ENCODE measurements at places on chromosomes 1 and 21. TPM values are rescaled to one million over a fixed set of nuclear protein-coding genes. Genes with fewer than 3 reads are reported as not detected.
A peak's percentile ranks its signal among the peaks of the same experiment; 100 is the strongest.

DNA sequence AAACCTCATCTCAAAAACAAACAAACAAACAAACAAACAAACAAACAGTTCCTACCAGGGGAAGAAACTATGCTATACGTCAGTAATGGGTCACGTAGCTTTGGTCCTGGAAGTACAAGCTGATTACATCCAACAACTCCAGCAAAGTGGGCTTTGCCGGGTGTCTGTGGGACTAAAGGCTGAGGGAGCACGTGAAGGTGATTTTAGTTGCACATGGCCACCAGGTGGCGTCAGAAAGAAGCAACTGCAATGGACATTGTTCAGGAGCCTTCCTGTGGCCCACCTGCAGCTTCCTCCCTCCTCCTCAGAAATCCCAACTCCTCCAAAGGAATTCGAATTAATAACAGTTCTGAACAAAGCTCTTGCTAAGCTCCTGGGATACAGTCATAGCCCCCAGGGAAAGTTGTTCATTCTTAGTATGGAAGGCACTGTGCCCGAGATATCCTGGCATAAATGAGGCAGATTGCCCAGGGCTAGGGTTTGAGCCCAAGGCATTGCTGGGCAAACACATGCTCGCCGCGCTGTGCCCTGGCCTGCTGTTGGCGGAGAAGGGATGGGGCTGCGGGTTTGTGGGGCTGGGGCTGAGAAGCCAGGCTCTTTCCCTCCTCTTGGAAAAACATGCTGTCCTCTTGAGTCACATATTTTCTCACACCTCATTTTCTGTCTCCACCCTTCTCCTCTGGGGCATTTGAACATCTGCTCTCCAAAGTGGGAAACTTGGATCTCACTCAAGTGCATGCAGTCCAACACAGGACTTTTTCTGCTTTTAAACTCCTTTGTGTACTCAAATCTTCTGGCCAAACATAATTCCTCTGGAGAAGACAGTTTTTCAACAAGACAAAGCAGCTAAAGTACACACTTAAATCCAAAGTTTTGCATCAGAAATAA is 28.6 kb downstream of the AKNAD1 start:
- no peak overlapping the region for H3K27ac ChIP-seq
- no peak overlapping the region for H3K4me3 ChIP-seq
- DNase-seq, result no peak
- no peaks in the 10 kb centered on the region for H3K27me3 ChIP-seq
- H3K36me3 ChIP-seq, result no peaks in the 10 kb centered on the region

DNA sequence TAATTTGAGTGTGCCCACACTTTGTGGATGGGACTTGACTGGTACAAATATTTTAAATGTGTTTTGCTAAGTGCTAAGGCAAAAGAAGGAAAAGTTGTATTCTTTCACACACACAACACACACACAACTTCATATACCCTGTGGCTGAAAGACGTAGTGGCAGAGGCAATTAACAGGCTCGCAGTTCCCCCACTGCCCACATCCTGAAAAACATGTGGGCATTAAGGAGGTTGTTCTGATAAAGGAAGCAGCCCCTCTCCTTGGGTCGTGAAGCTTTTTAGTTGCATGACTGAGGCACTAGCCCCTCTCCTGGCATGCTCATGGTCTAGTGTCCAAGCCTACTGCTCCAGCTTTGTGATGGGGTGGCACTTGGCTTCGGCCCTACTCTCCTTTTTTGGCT is 14.3 kb upstream of the ADAM30 start:
- DNase-seq, result no peak
- H3K36me3 ChIP-seq, result peaks cover 16% of the 10 kb centered on the region
- H3K4me3 ChIP-seq, result no peak overlapping the region
- no peaks in the 10 kb centered on the region for H3K27me3 ChIP-seq
- no peak overlapping the region for H3K27ac ChIP-seq
- no peaks in the 10 kb centered on the region for H3K4me1 ChIP-seq

GRCh38 chr21:32523988-32524719 is 61.2 kb downstream of the TCP10L start:
- H3K27ac ChIP-seq, result no peak overlapping the region
- H3K4me1 ChIP-seq, result peaks cover 6% of the 10 kb centered on the region
- no peak for DNase-seq
- H3K27me3 ChIP-seq, result no peaks in the 10 kb centered on the region
- H3K4me3 ChIP-seq, result no peak overlapping the region
- no peaks in the 10 kb centered on the region for H3K36me3 ChIP-seq

DNA sequence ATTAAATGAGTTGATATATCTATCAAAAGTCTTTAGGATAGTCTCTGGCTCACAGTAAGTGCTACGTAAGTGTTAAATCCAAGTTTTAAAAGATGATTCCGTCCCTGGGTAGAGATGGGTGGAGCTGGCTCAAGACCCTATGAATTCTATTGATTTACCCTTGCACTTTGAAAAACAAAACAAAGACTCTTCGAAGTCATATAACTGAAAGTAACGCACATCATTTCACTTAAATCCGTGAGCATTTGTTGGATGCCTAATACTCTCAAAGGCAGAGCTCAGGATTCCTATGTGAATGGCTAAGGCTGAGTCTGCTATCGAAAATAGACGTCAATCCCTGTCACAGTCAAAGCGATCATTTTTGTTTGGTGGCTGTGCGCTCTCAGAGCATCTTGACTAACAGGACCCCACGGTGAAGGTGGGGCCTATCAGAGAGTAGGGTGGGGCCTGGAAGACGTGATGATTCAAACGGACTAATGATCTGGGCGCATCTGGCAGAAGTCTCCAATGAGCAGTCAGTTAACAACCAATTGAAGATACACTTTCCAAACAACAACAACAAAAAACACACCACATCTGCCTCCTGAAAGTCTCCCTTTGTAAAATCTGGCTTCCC is 1.2 kb upstream of the NUCKS1 start:
- H3K27ac ChIP-seq, result peak overlapping the region; percentile 24
- H3K27me3 ChIP-seq, result peaks cover 5% of the 10 kb centered on the region
- H3K36me3 ChIP-seq, result peaks cover 11% of the 10 kb centered on the region
- H3K4me3 ChIP-seq, result peak overlapping the region; percentile 97
- H3K4me1 ChIP-seq, result peaks cover 17% of the 10 kb centered on the region

- peaks cover 29% of the 10 kb centered on the region for H3K4me1 ChIP-seq
- H3K4me3 ChIP-seq, result peak overlapping the region; percentile 97
- peaks cover 15% of the 10 kb centered on the region for H3K36me3 ChIP-seq
- H3K27me3 ChIP-seq, result no peaks in the 10 kb centered on the region
- peak overlapping the region; percentile 96 for H3K27ac ChIP-seq
Observed at GRCh38 chr1:205629751-205630150, 2.1 kb downstream of the ELK4 start.

GRCh38 chr1:39507230-39507928 is 15.9 kb downstream of the BMP8A start:
- no peak overlapping the region for H3K27ac ChIP-seq
- H3K4me3 ChIP-seq, result no peak overlapping the region
- no peaks in the 10 kb centered on the region for H3K4me1 ChIP-seq
- H3K27me3 ChIP-seq, result peaks cover 23% of the 10 kb centered on the region
- H3K36me3 ChIP-seq, result no peaks in the 10 kb centered on the region

Gene FBXO2
- 7.4 TPM for total RNA-seq

Gene FCRL2
- total RNA-seq, result not detected

Gene CACNA1S
- 0.12 TPM for total RNA-seq

Gene PDE4B
- 2.8 TPM for total RNA-seq
